ENCODE measurements at places on chromosomes 11 and 22. TPM values are rescaled to one million over a fixed set of nuclear protein-coding genes. Genes with fewer than 3 reads are reported as not detected.

- no peak for DNase-seq
- H3K27ac ChIP-seq = no peak overlapping the region
These were observed 131.3 kb downstream of the AASDHPPT start for GRCh38 chr11:106208760-106209159.

DNA sequence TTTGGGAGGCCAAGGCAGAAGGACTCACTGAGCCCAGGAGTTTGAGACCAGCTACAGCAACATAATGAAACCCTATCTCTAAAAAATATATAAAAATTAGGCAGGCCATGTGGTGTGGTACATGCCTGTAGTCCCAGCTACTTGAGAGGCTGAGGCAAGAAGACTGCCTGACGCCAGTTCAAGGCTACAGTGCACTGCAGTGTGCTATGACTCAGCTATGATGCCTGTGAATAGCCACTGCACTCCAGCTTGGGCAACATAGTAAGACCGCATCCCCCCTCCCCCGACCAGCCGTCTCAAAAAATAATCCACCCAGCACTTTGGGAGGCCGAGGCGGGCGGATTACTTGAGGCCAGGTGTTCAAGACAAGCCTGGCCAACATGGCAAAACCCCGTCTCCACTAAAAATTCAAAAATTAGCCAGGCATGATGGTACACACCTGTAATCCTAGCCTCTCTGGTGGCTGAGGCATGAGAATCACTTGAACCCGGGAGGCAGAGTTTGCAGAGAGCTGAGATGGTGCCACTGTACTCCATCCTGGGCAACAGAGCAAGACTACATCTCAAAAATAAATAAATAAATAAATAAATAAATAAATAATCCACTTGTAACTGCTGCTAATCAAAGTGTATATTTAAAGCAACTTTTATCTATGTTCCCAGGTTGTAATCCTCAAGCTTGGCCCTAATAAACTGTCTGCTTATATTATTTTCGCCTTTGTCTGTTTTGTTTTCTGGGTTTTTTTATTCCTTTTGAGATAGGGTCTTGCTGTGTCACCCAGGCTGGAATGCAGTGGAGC, 7.8 kb downstream of the HPS5 start:
- no peaks in the 10 kb centered on the region for H3K36me3 ChIP-seq
- H3K4me1 ChIP-seq = peaks cover 54% of the 10 kb centered on the region
- peak overlapping the region; percentile 87 for H3K27ac ChIP-seq
- no peak for DNase-seq

DNA sequence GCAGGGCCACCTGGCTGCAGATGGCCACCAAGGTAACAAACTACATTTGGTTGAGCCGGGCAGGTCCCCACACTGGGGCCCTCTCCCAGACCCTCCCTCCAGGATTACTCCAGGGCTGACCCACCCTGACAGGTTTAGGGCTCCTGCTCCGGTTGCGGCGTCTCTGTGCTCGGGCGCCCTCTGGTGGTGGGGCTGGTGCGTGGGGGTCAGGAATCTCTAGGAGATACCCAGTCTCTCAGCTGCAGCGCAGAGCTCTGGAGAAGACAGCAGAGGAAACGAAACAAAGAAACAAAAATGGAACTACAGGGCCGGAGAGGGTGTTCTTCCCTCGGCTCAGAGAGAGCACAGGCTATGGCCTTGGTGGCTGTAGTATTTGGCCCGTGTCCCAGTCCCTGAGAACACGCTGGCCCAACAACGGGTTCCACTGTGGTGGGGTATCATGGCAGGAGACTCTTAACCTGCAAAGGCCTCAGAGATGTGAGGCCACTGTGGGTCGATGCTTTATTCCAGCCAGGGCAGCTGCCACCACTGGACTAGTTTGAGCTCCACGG, 2.4 kb downstream of the C11orf96 start:
- peak overlapping the region; percentile 95 for H3K4me3 ChIP-seq
- no peaks in the 10 kb centered on the region for H3K27me3 ChIP-seq
- H3K27ac ChIP-seq = peak overlapping the region; percentile 98
- no peaks in the 10 kb centered on the region for H3K36me3 ChIP-seq

Gene F2
- not detected for total RNA-seq

DNA sequence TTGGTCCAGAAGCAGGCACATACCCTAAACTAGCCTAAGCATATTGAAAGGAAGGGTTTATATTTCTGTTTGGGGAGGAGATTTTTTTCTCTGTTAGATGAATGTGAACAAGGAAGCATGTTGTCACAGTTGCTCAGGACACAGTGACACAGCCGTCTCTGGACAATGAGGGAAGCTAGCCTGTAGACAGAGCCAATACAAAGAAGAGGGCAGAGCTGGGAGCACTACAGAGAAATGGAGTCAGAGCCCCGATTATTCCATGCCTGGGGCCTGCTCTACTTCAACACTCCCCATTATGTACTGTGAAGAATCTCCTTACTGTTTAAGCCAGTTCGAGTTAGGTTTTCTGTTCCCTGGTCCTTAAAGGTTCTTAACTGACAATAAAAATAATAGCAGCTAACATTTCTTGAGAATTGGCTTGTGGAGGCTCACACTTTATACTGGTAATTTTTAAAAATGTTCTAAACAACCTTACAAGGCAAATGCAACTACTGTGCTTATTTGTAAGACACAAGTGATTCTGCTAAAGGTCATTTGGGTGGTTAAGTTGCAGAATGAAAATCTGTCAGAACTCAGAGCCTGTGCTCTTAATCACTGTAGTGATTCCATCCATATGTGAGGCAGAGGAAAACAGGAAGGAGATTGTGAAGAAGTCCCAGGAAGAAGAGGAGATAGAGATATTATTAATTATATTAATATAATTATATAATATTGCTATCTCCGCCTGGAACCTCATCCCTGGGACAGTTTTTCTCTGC, 58.8 kb upstream of the RRAS2 start:
- no peaks in the 10 kb centered on the region for H3K27me3 ChIP-seq
- no peak for DNase-seq
- no peak overlapping the region for H3K4me3 ChIP-seq
- peaks cover 8% of the 10 kb centered on the region for H3K4me1 ChIP-seq

Gene CASP1
- total RNA-seq = 9.1 TPM

GRCh38 chr11:115585361-115586024, 81.3 kb upstream of the CADM1 start:
- H3K27ac ChIP-seq = no peak overlapping the region
- no peaks in the 10 kb centered on the region for H3K4me1 ChIP-seq
- no peak overlapping the region for H3K4me3 ChIP-seq
- DNase-seq = no peak

GRCh38 chr22:23073526-23074229, 3.4 kb downstream of the GNAZ start:
- no peak overlapping the region for H3K4me3 ChIP-seq
- no peaks in the 10 kb centered on the region for H3K27me3 ChIP-seq
- DNase-seq = no peak
- H3K36me3 ChIP-seq = no peaks in the 10 kb centered on the region
- H3K4me1 ChIP-seq = peaks cover 16% of the 10 kb centered on the region

DNA sequence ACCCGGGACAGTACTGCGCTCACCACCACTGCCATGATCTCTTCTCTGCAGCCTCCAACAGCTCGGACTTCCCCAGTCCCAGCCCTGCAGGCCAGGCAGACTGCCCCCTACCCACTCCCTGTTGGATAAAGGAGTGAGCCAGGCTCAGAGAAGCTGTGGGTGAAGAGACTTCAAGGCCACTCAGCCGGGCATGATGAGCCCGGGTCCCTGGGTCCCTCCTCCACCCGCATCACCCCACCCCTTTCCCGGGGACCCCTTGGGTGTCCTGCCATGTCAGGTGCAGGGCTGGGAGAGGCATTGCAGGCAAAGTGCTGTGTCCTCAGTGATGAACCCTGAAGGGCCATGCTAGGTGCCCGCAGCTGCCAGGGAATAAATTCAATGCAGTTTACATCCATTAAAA, 14.5 kb downstream of the LSP1 start:
- H3K27ac ChIP-seq = no peak overlapping the region
- no peak for DNase-seq
- H3K4me1 ChIP-seq = peaks cover 81% of the 10 kb centered on the region
- H3K4me3 ChIP-seq = no peak overlapping the region
- H3K27me3 ChIP-seq = no peaks in the 10 kb centered on the region

Gene SEC14L6
- total RNA-seq = 0.27 TPM

DNA sequence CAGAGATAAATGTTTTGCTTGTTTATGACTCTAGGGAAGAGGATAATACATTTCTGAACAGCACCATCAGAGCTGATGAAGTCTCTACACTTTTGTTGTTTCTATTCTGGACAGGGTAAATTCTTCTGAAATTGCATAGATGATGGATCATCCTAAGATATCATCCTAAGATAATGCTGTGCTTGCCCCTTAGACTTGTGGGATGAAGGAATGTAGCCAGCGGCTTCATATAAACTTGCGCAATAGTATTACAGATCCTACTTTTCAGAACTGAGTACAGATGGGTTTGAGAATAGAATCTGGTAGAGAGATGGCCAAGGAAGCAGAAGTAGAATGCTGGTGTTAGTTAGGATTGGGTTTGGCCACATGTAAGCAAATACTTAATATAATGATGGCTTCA, 61.0 kb downstream of the NCAM1 start:
- no peak overlapping the region for H3K27ac ChIP-seq
- H3K36me3 ChIP-seq = no peaks in the 10 kb centered on the region

Gene TTC17
- total RNA-seq = 126 TPM

Gene BBOX1
- total RNA-seq = not detected

Gene ACTN3
- not detected for total RNA-seq

GRCh38 chr11:58919561-58919960, 19.7 kb upstream of the GLYATL1 start:
- no peaks in the 10 kb centered on the region for H3K4me1 ChIP-seq
- no peak for DNase-seq
- no peak overlapping the region for H3K4me3 ChIP-seq
- H3K27me3 ChIP-seq = no peaks in the 10 kb centered on the region
- H3K36me3 ChIP-seq = no peaks in the 10 kb centered on the region

Gene CAVIN3
- 303 TPM for total RNA-seq

Gene RAB38
- 2.3 TPM for total RNA-seq

GRCh38 chr11:1546077-1546535, 26.0 kb downstream of the DUSP8 start:
- no peaks in the 10 kb centered on the region for H3K36me3 ChIP-seq
- H3K4me3 ChIP-seq = no peak overlapping the region
- peaks cover 31% of the 10 kb centered on the region for H3K4me1 ChIP-seq
- H3K27ac ChIP-seq = no peak overlapping the region

Gene DNAJB7
- total RNA-seq = not detected

Gene VWCE
- 1.5 TPM for total RNA-seq

- H3K27me3 ChIP-seq = no peaks in the 10 kb centered on the region
- H3K36me3 ChIP-seq = no peaks in the 10 kb centered on the region
- H3K4me1 ChIP-seq = no peaks in the 10 kb centered on the region
- H3K27ac ChIP-seq = no peak overlapping the region
- no peak for DNase-seq
- no peak overlapping the region for H3K4me3 ChIP-seq
These were observed 33.6 kb downstream of the ABCC8 start for GRCh38 chr11:17443000-17443399.

Gene MRGPRX2
- total RNA-seq = 0.27 TPM

DNA sequence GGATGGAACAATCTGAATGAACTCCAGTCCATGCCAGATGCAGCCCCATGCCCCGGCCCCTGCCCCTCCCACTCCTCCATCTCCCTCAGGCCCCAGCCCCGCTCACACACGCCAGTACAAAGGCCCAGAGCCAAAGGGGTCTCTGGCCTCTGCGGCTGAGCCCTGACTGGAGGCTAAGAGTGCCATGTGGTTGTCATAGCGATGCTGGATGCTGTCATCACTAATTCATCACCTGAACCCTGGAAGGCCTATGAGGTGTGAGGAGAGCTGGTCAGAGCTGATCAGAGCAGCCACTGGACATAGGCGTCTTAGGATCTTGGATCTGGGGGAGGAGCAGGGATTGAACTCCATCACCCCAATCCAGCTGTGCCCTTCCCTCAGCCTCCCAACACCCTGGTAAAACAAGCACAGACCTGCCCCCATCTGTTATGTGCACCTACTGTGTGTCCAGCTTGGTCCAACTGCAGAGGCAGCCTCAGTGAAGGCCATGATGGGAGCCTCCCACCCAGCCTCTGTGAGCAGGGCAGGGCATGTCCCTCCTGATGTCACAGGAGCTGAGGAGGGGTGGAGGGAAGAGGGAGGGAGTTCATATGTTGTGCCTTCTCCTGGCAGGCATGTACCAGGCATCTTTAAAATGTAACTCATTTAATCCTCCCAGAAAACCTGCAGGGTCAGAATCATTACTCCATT, 16.7 kb downstream of the PDE2A start:
- H3K4me1 ChIP-seq = no peaks in the 10 kb centered on the region
- no peak for DNase-seq
- no peak overlapping the region for H3K4me3 ChIP-seq
- H3K36me3 ChIP-seq = no peaks in the 10 kb centered on the region
- no peak overlapping the region for H3K27ac ChIP-seq

Gene MRGPRX3
- 0.78 TPM for total RNA-seq

DNA sequence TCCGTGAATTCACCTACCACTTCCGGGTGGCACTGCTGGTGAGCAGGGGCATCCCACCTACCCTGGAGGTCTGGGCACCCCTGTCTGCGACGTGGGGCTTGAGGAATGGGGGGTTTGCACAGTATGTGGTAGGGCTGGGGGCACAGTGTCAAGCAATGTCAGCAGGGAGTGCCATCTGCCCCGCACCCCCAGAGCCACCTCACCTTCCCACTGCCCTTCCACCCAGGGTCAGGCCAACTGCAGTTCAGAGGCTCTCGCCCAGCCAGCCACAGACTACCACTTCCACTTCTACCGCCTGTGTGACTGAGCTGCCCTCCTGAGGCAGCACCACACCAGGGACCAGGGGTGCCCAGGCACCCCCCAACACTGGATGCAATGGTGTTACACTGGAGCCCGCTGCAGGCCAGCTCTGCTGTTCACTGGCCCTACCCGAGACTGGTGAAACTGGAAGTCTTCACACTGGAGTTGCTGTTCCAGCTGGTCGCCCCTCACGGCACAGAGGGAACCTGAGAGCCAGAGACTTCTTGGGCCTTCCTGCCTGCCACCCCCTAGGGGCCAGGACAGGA, 6.5 kb downstream of the TMEM258 start:
- H3K27ac ChIP-seq = no peak overlapping the region
- DNase-seq = no peak
- H3K36me3 ChIP-seq = peaks cover 52% of the 10 kb centered on the region
- no peaks in the 10 kb centered on the region for H3K27me3 ChIP-seq
- no peak overlapping the region for H3K4me3 ChIP-seq

Gene EIF4ENIF1
- total RNA-seq = 10.6 TPM

Gene OR4S1
- total RNA-seq = not detected

GRCh38 chr11:32396331-32396730, 39.0 kb downstream of the WT1 start:
- H3K4me3 ChIP-seq = no peak overlapping the region
- no peak for DNase-seq
- no peaks in the 10 kb centered on the region for H3K36me3 ChIP-seq
- no peaks in the 10 kb centered on the region for H3K27me3 ChIP-seq
- no peak overlapping the region for H3K27ac ChIP-seq

- H3K27ac ChIP-seq = no peak overlapping the region
- no peaks in the 10 kb centered on the region for H3K4me1 ChIP-seq
- no peak for DNase-seq
These were observed 265.4 kb downstream of the CADM1 start for GRCh38 chr11:115238791-115239190.

Gene ME3
- 62.5 TPM for total RNA-seq

- H3K27ac ChIP-seq = no peak overlapping the region
- no peak for DNase-seq
- H3K4me3 ChIP-seq = no peak overlapping the region
- no peaks in the 10 kb centered on the region for H3K36me3 ChIP-seq
- H3K27me3 ChIP-seq = no peaks in the 10 kb centered on the region
These were observed 1.4 kb upstream of the DGAT2 start for GRCh38 chr11:75767228-75767572.
